Memory B cell (primary cell): ENCODE measurements at places on chromosomes 5 and 9.
A peak's percentile ranks its signal among the peaks of the same experiment; 100 is the strongest.

DNA sequence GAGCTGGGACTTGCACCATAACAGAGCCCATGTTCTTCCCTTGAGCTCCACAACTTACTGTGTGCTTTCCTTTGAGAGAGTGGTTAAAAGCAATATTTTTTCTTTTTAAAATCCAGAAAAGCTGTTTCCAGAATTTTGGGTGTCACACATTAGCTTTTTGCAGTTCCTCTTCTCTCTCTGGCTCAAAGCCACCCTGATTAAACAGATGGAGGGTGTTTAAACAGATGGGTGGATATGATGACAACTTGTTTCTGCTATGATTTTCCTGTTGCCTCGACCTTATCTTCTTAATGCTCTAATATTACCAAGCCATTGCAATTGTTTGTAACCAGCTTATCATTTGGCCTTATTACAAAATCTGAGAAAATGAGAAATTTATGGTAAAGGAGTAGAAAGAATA lies 22.9 kb upstream of the CFAP95 start:
- no peaks in the 10 kb centered on the region for H3K36me3 ChIP-seq
- H3K4me1 ChIP-seq: no peaks in the 10 kb centered on the region
- H3K27me3 ChIP-seq: peaks cover 4% of the 10 kb centered on the region
- no peak overlapping the region for H3K27ac ChIP-seq
- no peak for DNase-seq

- H3K4me1 ChIP-seq: peaks cover 14% of the 10 kb centered on the region
- peak overlapping the region; percentile 96 for H3K4me3 ChIP-seq
Measured at GRCh38 chr5:80408484-80409366, 861 bp downstream of the ZFYVE16 start.

DNA sequence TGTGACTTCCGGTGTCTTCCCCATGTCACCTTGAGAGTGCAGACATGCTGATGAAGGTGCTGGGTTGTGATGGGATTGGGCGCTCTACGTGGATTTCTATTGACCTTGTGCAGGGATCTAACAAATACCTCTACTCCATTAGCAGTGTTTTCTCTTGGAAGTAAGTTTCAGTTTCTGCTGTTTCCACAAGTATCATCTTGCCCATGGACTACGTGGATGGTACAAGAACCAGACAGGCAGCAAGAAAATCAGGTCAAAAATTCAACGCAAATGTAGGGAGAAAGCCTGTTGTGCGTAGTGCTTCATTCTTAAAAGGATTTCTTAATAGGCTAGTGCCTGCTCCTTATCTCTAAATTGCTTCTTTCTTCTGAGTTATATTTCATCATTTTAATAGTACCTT lies 60.8 kb downstream of the AOPEP start:
- H3K4me1 ChIP-seq: peaks cover 2% of the 10 kb centered on the region
- no peak overlapping the region for H3K4me3 ChIP-seq
- peaks cover 2% of the 10 kb centered on the region for H3K36me3 ChIP-seq
- no peak for DNase-seq
- no peaks in the 10 kb centered on the region for H3K27me3 ChIP-seq

DNA sequence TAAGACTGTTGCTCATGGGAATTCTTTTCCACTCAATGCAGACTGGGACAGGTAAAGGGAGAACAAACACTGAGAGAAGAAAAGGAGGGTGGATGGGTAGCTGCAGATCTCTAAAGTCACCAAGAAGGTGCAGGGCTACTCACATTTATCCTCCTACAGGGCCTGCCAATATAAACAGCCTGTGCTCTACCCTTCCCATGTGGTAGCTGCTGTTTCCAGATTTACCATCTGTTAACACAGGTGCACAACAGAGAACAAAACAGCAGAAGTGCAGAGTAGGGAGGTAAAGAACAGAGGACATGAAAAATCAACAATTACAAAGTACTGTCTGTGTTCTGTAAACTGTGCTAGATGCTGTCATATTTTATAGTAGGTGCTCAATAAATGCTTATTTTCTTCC lies 26.0 kb downstream of the JAKMIP2 start:
- no peak overlapping the region for H3K4me3 ChIP-seq
- no peak overlapping the region for H3K27ac ChIP-seq
- H3K27me3 ChIP-seq: no peaks in the 10 kb centered on the region
- DNase-seq: no peak
- H3K36me3 ChIP-seq: no peaks in the 10 kb centered on the region

GRCh38 chr5:131720714-131721113 lies 76.1 kb downstream of the FNIP1 start:
- no peak overlapping the region for H3K4me3 ChIP-seq
- H3K27me3 ChIP-seq: no peaks in the 10 kb centered on the region
- peaks cover 40% of the 10 kb centered on the region for H3K36me3 ChIP-seq
- no peak for DNase-seq

- H3K27me3 ChIP-seq: no peaks in the 10 kb centered on the region
- H3K27ac ChIP-seq: no peak overlapping the region
- no peak overlapping the region for H3K4me3 ChIP-seq
- DNase-seq: no peak
Measured at GRCh38 chr5:68426586-68426985, 211.0 kb downstream of the PIK3R1 start.

GRCh38 chr5:90939211-90939610 lies 380.6 kb downstream of the ADGRV1 start:
- no peak overlapping the region for H3K27ac ChIP-seq
- H3K27me3 ChIP-seq: no peaks in the 10 kb centered on the region
- no peaks in the 10 kb centered on the region for H3K36me3 ChIP-seq
- no peak overlapping the region for H3K4me3 ChIP-seq

DNA sequence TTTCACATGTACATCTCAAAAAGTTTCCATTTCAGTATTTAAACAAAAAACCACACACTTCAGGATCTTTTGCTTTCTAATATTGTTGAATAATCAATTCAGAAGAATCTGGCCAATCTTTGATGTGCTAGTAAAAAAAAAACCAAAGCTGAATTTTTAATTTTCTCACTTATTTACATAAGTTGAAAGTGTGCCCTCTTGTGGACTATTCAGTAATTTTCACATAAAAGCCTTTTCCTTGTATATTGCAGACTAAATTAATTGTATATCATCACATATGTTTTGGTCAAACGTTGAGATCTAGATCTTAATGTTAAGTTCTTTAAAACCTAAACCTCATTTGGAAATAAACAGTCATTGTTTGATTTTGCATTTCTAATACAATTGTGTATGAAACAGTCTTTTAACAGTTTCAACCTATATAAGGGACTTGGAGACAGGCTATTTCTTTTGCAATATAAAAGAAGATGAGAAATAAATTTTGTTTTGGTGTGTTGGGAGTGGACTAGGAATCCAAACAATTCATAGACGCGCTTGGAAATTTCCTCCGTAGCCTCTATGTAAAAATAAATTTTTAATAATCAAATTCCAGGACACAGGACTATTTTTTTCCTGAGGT lies 68.1 kb downstream of the NIPBL start:
- no peak overlapping the region for H3K27ac ChIP-seq
- H3K4me3 ChIP-seq: no peak overlapping the region
- H3K36me3 ChIP-seq: no peaks in the 10 kb centered on the region
- no peaks in the 10 kb centered on the region for H3K27me3 ChIP-seq
- DNase-seq: peak; percentile 38
- H3K4me1 ChIP-seq: peaks cover 24% of the 10 kb centered on the region

- no peaks in the 10 kb centered on the region for H3K27me3 ChIP-seq
- H3K4me3 ChIP-seq: no peak overlapping the region
- DNase-seq: no peak
Measured at GRCh38 chr9:35697486-35697885, 7.8 kb upstream of the TPM2 start.

DNA sequence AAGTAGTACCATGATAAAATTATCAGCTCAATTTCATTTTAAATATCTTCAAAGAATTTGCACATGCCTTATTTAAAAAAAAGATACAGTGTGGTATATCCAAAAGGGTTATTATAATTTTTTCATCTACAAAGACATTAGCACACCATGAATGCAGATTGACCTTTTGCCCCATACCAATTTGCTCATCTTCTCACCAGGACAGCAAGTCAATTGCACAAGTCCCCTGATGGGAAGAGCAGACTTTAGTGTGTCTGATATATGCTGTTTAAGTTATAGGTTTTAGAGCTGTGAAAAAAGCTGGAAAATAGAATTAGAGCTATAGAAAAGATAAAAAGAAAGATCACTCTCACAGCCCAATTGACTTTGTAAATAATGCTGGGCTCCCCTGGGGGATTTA lies 325.8 kb upstream of the CDH6 start:
- no peak overlapping the region for H3K4me3 ChIP-seq
- H3K36me3 ChIP-seq: no peaks in the 10 kb centered on the region
- H3K27me3 ChIP-seq: no peaks in the 10 kb centered on the region
- H3K27ac ChIP-seq: no peak overlapping the region
- no peak for DNase-seq

GRCh38 chr9:116027511-116027910 lies 126.1 kb upstream of the PAPPA start:
- no peak overlapping the region for H3K27ac ChIP-seq
- DNase-seq: no peak
- no peaks in the 10 kb centered on the region for H3K27me3 ChIP-seq

- no peaks in the 10 kb centered on the region for H3K36me3 ChIP-seq
- peaks cover 9% of the 10 kb centered on the region for H3K27me3 ChIP-seq
- no peak overlapping the region for H3K27ac ChIP-seq
- H3K4me3 ChIP-seq: no peak overlapping the region
Measured at GRCh38 chr9:96171728-96172127, 130.2 kb downstream of the HSD17B3 start.

- peaks cover 7% of the 10 kb centered on the region for H3K4me1 ChIP-seq
- peaks cover 15% of the 10 kb centered on the region for H3K27me3 ChIP-seq
- DNase-seq: no peak
- no peaks in the 10 kb centered on the region for H3K36me3 ChIP-seq
- H3K27ac ChIP-seq: no peak overlapping the region
- no peak overlapping the region for H3K4me3 ChIP-seq
Measured at GRCh38 chr5:74476046-74476818, 164.3 kb downstream of the ENC1 start.

GRCh38 chr5:12623408-12623807 lies 719.2 kb upstream of the CTNND2 start:
- no peak for DNase-seq
- no peak overlapping the region for H3K4me3 ChIP-seq
- no peak overlapping the region for H3K27ac ChIP-seq
- no peaks in the 10 kb centered on the region for H3K4me1 ChIP-seq
- no peaks in the 10 kb centered on the region for H3K36me3 ChIP-seq

GRCh38 chr9:123399803-123400378 lies 43.9 kb downstream of the CRB2 start:
- H3K27me3 ChIP-seq: no peaks in the 10 kb centered on the region
- H3K36me3 ChIP-seq: peaks cover 3% of the 10 kb centered on the region
- H3K27ac ChIP-seq: no peak overlapping the region
- H3K4me3 ChIP-seq: no peak overlapping the region

- peaks cover 20% of the 10 kb centered on the region for H3K27me3 ChIP-seq
- H3K36me3 ChIP-seq: peaks cover 4% of the 10 kb centered on the region
- no peak overlapping the region for H3K27ac ChIP-seq
- no peak for DNase-seq
Measured at GRCh38 chr5:149071756-149072155, 8.9 kb upstream of the SH3TC2 start.

DNA sequence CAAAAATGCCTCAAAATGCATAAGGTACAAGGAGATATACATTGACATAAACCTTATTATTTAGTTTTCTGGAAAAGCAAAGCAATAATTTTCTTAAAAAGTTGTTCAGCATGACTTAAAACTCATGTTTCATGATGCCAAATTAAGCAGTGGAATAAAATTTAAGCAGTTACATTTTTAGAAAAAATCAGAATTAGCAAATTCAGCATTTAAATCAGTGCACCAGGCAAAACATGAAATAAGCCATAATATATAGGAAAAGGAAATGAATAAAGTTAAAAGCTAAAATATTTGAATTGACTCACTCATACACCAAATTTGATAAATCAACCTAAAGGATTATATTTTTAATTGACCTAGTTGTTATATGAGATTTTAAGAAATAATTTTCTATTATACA lies 795.1 kb upstream of the CDH6 start:
- H3K36me3 ChIP-seq: no peaks in the 10 kb centered on the region
- no peaks in the 10 kb centered on the region for H3K27me3 ChIP-seq
- no peak for DNase-seq
- H3K27ac ChIP-seq: no peak overlapping the region

- no peak overlapping the region for H3K4me3 ChIP-seq
- peaks cover 2% of the 10 kb centered on the region for H3K36me3 ChIP-seq
- H3K4me1 ChIP-seq: peaks cover 2% of the 10 kb centered on the region
- DNase-seq: no peak
- H3K27me3 ChIP-seq: peaks cover 28% of the 10 kb centered on the region
Measured at GRCh38 chr9:133718563-133719315, 19.4 kb downstream of the SARDH start.

DNA sequence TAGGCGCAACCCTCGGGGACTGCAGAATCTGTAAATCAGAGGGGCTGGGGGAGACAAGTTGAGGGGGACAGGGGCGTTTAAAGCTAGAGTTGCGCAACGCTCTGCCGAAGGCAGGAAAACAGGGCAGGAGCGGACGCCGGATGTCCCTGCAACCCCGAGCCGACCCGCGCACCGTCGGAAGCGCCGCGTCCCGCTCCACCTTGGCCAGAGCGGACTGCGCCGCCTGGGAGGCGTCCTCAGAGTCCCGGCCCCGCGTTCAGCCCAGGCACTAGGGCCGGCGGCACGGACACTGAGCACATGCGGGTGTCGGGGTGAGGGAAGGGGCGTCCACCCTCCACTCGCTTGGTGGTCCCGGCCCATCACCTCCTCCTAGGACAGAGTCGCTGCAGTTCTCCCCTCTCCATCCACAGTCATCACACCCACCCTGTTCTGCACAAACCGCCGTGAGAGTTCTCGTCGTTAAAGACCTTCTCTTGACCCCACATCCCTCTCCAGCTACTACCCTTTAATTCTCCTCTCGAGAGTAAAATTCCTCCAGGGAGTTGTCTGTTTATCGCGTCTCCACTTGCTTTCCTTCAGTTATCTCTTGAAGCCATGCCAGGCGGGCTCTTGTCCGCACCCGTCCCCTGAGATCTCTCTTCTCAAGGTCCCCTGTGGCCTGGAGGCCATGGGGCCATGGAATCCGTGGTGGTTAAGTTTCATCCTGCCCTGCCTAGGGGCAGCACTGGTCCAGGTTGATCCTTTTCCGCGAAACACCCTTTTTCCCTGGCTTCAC lies 796 bp upstream of the PDLIM7 start:
- peaks cover 5% of the 10 kb centered on the region for H3K36me3 ChIP-seq
- peak overlapping the region; percentile 87 for H3K4me3 ChIP-seq
- H3K27ac ChIP-seq: peak overlapping the region; percentile 69

DNA sequence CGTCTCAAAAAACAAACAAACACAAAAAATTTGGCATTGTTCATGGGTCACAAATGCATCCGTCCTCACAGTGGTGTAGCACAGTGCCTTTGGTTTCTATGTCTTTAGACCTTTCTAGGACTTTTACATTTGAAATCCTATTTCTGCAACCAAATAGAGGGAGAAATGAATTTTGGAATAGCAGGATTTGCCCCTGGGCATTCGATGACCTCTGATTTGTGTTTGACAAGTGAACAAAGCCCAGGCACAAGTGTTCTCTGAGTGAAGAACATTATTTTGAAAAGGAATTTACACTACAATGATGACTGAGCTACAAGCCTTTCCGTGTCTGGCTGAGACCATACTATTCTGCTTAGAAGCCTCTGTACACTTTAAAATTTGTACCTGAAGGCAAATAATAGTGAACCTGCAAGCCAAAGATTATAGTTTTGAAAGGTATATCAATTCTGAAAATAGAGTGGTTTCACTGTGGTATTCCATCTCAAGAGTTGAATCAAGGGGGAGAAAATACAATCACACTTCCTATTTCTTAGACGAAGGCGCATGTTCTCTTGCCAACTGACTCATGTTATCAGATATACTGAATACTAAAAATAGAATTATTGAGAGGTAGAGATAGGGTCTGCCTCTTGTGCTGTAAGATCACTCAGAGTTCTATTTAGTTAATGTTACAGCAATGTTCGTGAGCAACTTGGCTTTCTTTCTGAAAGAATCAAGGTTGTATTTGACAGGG lies 297.6 kb downstream of the KDM4C start:
- no peak for DNase-seq
- H3K4me3 ChIP-seq: no peak overlapping the region
- peak overlapping the region; percentile 5 for H3K27ac ChIP-seq
- H3K36me3 ChIP-seq: peaks cover 23% of the 10 kb centered on the region
- peaks cover 5% of the 10 kb centered on the region for H3K4me1 ChIP-seq
- H3K27me3 ChIP-seq: no peaks in the 10 kb centered on the region
